NCI-H146 (cell line): ENCODE measurements at places on chromosomes 11 and 22.
A peak's percentile ranks its signal among the peaks of the same experiment; 100 is the strongest.

- no peak for DNase-seq
Measured at GRCh38 chr11:17328871-17329494, 22.6 kb upstream of the NCR3LG1 start.

- DNase-seq: no peak
Measured at GRCh38 chr22:48424661-48425060, 1403.0 kb downstream of the BRD1 start.

GRCh38 chr22:17969701-17970113, 54.7 kb downstream of the MICAL3 start:
- DNase-seq: no peak

- DNase-seq: no peak
Measured at GRCh38 chr11:118212131-118212725, 12.6 kb downstream of the JAML start.

GRCh38 chr22:39530692-39531331, 1.7 kb downstream of the RPS19BP1 start:
- no peak for DNase-seq

DNA sequence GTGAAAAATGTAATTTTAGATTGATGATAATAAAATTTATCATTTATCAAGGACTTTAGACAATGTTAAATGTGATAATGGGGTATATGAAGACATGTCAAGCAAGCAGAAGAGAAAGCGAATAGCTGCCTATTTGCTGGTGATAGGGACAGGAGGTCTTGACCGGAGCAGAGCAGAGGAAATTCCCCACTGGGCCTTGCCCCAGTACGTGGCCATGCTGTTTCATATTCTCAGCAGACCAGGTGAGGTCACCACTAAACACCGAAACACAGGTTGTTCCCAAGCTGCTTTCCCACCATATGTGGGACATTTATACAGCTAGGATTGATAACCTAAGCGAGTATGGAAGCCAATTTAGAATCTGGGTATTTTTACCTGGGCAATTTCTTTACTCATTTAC, 1629.6 kb downstream of the FAM181B start:
- DNase-seq: no peak

DNA sequence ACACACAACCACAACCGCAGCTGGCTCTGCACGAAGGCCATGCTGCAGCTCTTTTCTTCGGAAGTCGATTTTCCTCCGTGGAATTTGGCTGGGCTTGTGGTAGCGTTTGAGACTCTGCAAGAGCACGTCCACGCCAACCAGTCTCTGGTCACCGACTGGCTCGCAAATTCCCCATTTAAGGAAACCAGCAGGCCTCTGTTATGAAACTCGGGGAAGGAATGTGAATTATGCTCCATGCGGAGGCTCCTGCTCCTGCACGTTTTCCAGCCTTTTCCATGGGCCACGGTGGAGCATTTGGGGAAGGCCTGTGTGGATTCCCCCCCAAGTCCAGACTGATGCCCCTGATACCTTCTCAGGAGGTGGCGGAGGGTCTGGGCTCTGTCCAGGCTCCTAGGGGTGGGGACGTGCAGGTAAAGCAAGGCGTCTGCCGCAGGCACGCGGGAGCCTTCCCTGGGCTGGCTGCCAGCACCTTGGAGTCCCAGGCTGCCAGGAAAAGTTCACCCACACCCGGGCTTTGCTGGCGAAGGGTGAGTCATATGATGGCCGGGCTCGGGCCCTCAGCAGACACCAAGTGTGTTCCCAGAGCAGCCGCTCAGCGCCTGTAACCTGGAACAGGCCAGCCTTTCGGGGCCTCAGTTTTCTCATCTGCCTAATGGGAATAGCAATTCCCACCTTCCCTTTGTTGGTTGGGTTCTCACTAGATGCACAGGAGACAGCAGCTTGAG, 41.9 kb downstream of the LRP5 start:
- DNase-seq: no peak

DNA sequence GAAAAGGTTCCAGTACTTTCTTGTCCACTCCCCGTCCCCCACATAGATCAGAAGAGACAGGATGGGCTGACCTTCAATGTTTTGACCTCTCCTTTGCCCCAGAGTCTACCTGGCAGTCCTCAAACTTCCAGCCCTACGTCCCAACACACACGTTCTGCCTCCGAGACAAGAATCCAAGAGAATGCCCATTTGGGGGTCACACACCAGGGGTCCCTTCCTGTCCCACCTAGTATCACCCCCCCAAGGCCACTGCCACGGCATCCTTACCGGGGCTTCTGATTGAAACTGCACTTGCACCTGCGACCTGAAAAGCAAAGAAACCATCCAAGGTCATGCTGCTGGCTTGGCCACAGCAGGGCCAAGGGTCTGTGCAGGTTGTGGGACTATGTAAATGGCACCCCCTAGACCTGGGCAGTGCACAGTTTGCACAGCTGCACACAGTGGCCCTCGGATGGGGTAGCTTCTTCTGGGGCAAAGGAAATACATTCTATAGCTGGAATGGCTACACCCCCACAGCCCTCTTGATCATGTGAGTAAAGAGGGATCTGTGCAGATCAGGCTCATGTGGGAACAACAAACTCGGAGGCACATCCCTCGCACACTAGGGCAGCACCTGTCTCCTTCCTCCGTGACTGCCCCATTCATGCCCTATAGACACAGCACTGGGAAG, 16.5 kb upstream of the FXYD2 start:
- DNase-seq: no peak

DNA sequence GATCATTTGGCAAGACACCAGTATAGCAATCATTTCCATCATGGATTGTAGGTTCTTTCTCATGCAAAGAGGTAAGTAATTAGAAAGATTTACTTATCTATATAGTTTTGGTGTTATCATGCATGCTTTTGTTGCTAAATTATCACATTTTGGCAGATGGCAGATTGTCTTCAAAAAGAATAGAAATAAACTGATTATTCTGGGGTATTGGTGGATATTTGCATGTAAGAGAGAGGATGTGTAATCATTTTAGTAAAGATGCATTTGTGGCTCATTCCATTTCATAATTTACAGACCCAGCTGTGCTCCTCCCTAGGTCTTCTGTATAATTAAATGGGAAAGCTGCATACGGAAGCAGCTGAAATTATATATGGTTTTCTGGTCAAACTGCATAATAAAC, 875.7 kb upstream of the ANO3 start:
- no peak for DNase-seq

DNA sequence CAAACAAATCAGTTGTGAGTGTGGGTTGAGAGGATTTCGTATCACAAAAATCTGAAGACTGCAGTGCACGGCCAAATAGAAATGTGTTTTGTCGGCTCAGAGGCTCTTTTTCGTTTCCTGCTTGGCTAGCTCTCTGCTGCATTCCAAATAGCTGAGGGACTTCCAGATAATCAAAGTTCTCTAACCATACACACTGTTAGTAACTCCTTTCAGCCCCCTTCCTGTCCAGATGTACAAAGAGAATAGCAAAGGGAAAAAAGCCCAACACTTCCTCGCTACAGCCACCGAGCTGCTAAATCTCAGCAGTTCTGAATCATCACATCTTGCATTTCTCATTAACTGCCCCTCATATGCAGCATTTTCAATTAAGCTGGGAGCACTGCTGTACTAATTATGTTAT, 203.1 kb downstream of the TENM4 start:
- DNase-seq: no peak

DNA sequence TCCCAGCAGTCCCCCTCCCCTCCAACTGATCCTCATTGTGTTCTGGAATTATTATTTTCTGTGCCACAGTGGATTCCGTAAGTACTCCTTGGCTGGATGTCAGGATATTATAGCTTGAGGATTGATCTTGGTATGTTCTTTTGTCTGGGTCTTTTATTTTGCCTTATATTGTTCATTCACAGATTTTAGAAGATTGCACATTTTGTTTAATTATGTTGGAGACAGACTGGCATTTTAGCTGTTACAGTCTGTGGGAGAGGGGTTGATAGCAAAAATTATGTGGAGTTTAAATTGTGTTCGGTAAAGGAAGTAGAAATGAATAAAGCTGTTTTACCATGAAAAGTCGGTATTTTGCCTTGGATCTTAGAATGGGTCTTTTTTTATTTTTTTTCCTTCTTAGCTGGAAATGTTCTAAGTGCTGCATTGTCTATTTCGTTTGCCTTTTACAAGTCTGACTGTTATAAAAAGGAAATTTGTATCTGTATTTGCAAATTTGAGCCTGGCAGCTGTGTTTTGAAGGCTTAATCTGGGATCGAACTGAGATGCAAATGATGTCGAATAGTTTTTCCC, 141.9 kb upstream of the TTC12 start:
- DNase-seq: no peak

DNA sequence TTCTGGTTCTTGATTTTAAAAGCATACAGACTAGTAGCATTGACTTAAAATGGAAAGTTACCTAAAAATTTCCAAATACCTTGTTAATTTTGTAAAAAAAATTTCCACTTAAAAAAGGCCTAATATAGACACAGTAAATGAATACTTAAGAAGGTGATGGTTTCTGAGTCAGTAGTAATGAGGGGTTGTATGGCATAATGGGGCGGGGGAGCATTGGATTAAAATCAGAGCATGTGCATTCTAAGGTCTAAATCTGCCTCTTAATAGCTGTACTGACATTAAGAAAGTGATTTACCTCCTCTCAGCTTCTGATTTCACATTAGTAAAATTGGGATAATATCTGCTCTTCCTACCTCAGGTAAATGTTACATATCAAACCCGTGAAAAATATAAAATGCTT, 446.5 kb downstream of the AASDHPPT start:
- no peak for DNase-seq

- DNase-seq: no peak
Measured at GRCh38 chr11:64869571-64870175, 8.7 kb downstream of the EHD1 start.

- DNase-seq: no peak
Measured at GRCh38 chr11:44208976-44209603, 100.8 kb downstream of the ALX4 start.

GRCh38 chr11:122363296-122363695, 247.3 kb upstream of the BLID start:
- DNase-seq: no peak

DNA sequence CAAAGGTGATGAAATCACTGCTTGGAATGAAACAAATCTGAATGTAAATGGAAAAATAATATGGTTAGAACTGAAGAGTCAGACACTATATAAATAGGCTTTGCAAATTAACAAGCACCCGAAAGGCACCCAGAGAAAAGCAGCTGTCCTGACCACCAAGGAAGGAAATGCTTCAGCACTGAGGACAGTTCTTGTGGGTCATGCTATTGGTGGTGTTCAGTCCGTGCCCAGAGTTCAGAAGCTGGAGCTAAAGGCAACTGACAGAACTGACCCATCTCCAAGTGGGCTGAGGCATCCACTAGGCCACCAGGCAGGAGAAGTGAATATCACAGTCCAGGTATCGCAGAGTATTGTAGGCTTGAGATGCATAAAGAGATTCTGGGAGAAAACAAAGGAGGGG, 208.9 kb downstream of the OPCML start:
- no peak for DNase-seq

DNA sequence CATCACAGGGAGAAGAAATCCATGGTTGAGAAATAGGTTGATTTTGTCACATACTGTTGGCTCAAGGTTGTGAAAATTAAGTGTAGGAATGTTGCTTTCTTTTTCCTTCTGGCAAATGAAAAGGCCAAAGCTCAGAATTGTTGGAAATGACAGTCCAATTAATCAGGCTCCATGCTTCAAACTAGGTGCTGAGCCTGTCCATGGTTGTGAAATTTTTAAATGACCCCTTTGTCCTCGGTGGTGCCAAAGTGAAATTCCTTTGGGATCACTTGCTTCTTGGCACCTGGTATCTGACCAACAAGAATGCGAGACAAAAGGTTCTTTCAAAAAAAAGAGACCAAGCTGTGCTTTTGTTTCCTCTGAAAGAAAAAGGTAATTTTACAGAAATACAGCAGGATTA, 451.9 kb downstream of the ETS1 start:
- DNase-seq: peak; percentile 69

- DNase-seq: no peak
Measured at GRCh38 chr11:105183426-105183825, 43.9 kb upstream of the CARD18 start.

GRCh38 chr22:25213221-25213620, 6.2 kb upstream of the CRYBB2 start:
- DNase-seq: no peak

- DNase-seq: no peak
Measured at GRCh38 chr11:117083011-117083935, 15.0 kb downstream of the SIK3 start.

DNA sequence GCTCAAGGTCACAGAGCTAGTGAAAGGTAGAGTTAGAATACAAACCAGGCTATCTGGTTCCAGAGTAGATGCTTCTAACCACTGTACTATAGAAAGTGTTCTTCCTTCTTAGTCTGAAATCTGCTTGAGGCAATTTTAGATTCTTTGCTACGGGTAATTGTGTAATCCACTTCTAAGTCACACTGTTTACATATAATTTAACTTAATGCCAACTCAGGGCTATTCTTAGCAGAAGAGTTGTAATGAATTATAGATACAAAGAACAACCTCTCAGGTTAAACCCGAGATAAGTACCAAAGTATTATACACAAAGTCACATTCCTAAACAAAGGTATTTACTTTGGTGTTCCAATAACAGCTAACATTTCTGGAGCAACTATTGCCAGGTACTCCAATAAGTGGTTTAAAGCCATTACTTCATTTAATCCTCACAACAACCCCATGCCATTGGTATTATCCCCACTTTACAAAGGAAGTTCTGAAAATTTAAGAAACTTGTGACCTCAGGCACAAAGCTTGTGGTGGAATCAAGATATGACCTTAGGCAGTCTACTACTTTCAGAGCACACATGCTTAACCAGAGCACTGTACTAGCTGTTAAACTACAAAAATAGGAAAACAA, 31.1 kb upstream of the DDI1 start:
- no peak for DNase-seq

- no peak for DNase-seq
Measured at GRCh38 chr11:1194977-1195681, 27.7 kb upstream of the MUC5B start.

DNA sequence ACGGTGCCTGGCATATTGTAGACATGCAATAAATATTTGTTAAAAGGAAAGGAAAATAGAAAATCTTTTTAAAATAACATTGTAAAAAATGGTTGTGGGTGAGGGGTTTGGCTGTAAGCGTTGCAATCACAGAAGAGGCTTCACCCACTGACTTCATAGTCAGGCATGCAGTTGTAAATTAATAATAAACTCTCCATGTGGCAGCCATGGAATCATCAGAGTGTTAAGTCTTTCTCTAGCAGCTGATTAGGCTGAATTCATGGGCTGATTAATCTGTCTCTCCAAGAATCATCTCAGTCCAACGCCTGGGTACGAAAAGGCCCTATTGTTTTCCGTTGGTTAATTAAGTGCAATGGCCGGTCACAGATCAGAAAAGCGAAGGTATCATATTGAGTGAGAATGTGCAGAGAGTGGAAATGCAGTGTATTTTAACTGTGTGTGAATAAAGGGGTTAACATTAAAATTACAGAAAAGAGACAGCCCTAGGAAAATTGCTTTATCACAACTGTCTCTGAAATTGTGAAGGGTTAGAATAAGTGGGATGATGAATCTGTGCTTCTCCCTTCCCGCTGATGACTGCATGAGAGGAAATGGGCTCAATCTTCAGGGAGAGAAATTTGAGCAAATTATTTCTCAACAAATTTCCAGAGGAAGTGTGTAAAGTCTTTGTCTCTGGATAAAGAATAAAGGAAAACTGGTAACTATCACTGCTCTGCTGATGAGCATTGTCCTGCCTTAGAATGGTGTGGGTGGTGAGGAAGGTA, 269.0 kb downstream of the FAM76B start:
- DNase-seq: no peak
